ENCODE measurements at places on chromosomes 12 and 14.

GRCh38 chr12:66667906-66668305, 11.0 kb downstream of the GRIP1 start:
- DNase-seq = no peak

DNA sequence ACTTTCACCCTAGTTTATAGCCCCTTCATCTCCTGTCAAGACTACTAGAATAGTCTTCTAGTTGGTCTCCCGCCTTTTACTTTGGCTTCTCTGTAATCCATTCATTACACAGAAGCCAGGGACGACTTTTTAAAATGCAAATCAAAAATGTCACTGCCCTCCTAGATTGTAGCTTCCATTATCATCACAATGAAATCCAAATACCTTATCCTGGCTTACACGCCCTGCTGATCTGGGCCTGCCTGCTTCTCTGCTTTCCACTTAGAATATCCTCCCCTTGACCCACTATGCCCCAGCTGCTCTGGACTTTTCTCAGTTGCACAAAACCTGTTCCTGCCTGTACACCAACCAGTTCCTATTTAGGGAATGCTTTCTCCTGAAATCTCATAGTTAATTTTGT, 4.5 kb upstream of the EEA1 start:
- DNase-seq = no peak

GRCh38 chr12:82886671-82887340, 200.1 kb downstream of the TMTC2 start:
- no peak for DNase-seq

- DNase-seq = no peak
These were observed 28.4 kb upstream of the NOVA1 start for GRCh38 chr14:26626256-26626655.

Data from activated CD4-positive, alpha-beta T cell treated with anti-CD3 and anti-CD28 coated beads, Interleukin-2, Interleukin-6, amounts not matched to agents 100 ng/mL and 50 ng/mL, durations not matched to agents 16 hours and 8 hours (primary cell).